ENCODE measurements at places on chromosomes 1 and 21.

- DNase-seq, result no peak
Measured at GRCh38 chr21:36798491-36798890, 99.6 kb downstream of the SIM2 start.

GRCh38 chr1:32928715-32929114 lies 27.5 kb upstream of the TMEM54 start:
- DNase-seq, result no peak

DNA sequence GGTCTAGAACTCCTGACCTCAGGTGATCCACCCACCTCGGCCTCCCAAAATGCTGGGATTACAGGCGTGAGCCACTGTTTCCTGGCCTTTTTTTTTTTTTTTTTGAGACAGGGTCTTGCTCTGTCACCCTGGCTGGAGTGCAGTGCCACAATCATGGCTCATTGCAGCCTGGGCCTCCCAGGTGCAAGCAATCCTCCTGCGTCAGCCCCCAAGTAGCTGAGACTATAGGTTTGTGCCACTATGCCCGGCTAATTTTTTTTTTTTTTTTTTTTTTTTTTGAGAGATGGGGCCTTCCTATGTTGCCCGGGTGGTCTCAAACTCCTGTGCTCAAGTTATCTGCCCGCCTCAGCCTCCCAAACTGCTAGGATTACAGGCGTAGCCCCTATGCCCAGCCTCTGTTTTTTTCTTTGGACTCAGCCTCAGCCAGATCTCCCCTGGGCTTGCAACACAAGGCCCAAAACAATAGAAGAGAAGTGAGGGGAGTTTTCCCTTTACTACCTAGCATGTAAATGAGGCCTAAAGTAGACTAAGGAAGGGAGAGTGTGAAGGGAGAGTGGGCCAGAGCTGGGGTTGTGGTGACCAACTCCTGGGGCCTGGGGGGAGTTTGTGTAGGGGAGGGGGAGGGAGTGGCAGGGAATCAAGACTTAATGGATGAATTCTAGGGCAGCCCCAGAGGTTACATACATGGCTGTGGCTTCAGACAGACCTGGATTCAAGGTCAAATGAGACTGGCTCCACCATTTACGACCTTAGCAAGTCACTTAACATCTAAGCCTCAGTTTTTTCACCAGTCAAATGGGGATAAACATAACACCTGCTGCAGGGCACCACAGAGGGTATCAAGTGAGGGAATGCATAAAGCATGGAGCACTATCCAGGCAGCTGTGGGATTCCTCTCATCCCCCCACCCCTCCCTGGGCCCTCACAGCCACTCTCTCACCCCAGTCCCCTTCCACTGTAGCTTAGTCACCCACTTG lies 1.6 kb upstream of the CD52 start:
- DNase-seq, result no peak

- DNase-seq, result no peak
Measured at GRCh38 chr1:173009597-173009996, 41.1 kb downstream of the TNFSF18 start.

DNA sequence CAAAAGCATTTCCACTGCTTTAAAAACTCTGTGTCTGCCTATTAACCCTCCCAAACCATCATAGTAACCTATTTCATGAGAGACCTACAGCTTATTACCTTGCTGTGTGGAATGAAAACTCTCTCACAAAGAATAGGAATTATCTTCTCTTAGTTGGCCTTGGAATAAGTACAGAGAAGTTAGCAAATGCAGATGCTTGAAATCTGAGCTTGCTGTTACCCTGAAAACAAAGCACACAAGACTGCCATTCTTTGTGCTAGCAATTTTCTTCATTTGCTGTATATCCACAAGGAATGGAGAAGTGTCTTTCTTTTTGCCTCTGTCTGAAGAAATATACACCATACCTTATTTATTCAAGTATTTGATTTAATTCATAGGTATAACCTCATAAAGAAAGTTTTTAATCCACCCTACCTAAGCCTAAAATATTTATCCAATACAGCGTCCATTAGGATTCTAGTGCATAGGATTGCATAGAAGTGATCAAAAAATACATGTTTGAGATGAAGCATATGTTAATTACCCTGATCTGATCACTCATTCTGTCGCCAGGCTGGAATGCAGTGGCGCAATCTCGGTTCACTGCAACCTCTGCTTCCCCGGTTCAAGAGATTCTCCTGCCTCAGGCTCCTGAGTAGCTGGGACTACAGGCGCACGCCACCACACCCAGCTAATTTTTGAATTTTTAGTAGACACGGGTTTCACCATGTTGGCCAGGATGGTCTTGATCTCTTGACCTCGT lies 451.1 kb downstream of the LTN1 start:
- DNase-seq, result no peak

DNA sequence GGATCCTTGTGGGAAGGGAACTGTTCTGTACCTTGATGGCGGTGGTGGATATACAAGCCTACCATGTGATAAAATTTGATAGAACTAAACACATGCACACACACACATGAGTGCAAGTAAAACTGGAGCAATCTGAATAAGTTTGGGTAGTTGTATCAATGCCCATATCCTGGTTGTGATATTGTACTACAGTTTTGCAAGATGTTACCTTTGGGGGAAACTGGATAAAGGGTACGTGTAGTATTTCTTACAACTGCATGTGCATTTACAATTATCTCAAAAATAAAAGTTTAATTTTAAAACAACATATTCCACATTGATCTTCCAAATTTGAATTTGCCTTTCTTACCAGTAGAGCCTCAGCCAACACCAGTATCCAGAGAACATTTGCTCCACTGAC lies 99.6 kb downstream of the DTL start:
- DNase-seq, result no peak

DNA sequence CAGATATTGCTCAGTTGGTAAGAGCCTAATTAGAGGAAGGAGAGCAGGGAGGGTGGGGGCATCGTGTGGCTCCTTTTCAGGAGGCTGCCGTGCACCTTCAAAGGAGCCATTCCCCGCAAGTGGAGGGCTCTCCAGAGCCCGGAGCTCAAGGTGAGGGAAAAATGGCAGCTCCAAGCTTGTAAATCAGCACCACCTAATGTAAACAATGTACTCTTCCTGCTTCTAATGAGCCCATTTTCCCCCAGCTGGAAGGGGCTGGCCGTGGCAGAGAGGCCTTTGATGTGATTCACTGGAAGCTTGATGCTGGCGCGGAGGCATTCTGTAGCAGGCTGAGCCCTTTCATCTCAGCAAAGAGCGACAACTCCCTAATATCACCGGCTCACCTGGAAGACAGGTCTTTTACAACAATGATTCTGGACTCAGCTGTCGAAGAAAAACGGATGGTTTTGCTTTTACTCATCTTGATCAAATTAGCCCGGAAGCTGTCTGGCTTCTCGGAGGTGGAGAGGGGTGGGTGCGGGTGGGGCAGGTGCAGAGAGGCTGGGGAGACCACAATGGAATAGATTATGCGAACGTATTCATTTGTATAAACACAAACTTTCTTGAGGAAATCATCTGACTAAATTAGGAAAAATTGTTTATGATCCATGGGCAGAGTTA lies 112.5 kb downstream of the RRAGC start:
- peak; percentile 75 for DNase-seq

DNA sequence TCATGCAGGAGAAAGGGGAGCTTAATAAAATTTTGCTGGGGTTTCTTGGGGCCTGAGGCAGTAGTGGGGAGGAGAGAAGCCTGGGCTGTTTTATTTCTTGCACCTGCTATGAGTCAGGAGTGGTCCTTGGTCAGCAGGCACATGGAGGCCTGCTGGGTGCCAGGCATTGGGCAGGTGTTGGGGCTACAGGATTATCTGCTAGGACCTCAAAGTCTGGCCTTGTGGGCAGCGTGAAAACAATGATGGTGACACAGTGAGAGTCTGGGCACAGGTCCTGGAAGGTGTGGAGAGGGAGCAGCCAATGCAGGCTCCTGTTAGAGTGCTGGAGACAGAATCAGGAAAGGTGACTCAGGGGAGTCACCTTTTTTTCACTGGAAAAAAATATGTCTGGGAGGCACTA lies 17.2 kb downstream of the ROR1 start:
- no peak for DNase-seq

DNA sequence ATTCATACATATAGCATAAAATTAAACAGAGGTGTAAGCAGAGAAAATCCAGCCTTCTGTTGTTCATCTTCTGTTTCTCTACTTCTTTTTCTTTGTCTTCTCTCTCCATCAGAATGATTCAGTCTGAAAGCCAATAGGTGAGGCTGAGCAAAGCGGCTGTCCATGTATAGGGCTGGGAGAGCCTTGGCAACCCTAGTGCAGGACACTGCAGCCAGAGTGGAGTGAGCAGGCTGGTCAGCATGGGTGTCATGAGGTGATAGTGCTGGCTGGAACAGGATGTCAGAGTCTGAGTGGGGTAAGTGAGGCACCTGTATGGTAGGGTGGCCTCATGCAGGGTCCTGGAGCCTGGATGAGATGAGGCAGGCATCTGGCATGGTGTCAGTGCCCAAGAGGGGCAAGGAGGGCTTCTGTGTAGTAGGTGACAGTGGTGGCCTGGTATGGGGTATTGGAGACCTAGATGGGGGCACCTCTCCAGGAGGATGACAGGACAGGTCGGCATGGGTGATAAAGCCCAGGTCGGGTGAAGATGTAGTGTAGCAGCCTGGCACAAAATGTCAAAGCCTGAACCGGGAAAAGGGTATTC lies 45.5 kb upstream of the GTF2B start:
- no peak for DNase-seq

GRCh38 chr1:163361123-163361934 lies 39.6 kb downstream of the NUF2 start:
- peak; percentile 30 for DNase-seq

DNA sequence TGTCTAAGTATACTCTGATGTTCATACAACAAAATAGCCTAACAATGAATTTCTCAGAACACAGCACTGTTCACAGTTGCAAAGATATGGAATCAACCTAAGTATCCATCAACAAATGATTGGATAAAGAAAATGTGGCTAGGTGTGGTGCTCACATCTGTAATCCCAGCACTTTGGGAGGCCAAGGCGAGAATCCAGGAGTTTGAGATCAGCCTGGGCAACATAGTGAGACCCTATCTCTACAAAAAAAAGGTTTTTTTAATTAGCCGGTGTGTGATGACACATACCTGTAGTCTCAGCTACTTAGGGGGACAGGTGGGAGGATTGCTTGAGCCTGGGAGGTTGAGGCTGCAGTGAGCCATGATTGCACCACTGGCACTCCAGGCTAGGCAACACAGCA lies 10.7 kb downstream of the IFNAR2 start:
- no peak for DNase-seq

DNA sequence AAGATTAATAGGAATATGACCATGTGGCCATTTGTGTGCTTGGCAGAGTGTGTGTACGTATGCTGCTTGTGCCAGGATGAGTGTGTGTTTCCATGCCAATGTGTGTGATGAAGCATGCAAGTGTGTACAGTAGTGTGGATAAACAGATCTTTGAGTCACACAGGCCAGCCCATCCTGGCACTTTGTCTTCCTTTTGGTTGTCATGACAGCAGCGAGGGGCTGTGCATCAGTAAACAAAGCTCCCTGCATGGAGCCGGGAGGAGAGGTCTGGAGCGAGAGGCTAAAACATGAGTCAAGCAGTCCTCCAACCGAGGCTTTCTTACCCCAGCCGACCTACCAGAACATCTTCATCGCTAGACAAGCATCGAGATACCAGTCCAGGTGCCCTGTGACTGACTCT lies 221.2 kb downstream of the CACNA1E start:
- no peak for DNase-seq

DNA sequence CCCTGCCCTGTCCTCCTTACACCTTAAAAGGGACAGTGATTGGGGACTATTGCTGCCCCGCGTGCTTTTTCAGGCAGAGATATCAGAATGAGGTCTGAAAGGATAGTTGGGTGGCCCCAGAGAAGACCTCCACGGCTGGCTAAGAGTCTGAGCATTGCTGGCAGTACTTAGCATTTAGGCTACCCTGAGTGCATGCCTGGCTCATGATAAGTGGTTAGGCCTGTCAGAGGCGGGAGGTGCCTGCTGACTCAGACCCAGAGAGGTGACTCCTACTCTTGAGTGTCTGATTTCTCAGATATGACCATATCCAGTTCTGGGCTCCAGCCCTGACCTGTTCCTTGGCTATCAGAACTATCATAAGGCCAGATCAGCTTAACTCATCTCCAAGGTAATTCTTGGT lies 213.7 kb downstream of the PBX1 start:
- DNase-seq, result peak; percentile 65

GRCh38 chr1:109546311-109547109 lies 1.9 kb upstream of the GNAI3 start:
- DNase-seq, result peak; percentile 95

- DNase-seq, result peak; percentile 94
Measured at GRCh38 chr1:244970744-244971551, 106.6 kb upstream of the HNRNPU start.

DNA sequence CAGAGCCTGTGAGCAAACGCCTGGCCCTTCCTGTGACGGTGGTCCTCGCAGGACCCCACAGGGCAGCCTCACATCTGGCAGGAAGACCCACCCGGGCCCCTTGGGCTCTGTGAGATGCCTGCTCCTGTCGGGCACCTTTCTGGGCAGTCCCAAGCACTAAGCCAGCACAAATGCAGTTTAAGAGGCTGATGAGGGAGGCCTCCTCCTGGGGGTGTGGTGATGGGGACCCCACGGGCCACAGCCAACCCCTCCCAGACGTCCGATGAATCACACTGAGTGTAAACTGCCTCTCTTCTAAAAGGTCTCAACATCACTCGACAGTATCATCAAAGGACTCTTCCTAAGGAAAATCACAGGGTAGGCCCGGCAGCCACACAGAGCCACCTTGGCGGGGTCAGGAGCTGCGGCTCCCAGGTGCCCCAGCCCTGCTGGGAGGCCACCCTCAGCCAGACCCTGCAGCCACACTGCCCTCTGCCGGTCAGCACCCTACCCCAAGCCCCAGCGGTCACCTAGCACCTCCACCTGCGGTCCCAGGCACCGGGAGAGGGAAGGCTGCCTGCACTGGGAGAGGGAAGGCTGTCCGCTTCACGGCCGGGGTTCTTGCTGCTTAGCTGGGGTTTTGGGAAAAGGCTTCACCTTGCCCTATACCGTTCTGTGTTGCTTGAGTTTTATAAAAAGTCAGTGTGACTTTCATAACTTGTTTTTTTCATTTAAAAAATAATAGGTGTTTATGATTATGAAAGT lies 3.9 kb upstream of the PRKCZ start:
- peak; percentile 83 for DNase-seq

DNA sequence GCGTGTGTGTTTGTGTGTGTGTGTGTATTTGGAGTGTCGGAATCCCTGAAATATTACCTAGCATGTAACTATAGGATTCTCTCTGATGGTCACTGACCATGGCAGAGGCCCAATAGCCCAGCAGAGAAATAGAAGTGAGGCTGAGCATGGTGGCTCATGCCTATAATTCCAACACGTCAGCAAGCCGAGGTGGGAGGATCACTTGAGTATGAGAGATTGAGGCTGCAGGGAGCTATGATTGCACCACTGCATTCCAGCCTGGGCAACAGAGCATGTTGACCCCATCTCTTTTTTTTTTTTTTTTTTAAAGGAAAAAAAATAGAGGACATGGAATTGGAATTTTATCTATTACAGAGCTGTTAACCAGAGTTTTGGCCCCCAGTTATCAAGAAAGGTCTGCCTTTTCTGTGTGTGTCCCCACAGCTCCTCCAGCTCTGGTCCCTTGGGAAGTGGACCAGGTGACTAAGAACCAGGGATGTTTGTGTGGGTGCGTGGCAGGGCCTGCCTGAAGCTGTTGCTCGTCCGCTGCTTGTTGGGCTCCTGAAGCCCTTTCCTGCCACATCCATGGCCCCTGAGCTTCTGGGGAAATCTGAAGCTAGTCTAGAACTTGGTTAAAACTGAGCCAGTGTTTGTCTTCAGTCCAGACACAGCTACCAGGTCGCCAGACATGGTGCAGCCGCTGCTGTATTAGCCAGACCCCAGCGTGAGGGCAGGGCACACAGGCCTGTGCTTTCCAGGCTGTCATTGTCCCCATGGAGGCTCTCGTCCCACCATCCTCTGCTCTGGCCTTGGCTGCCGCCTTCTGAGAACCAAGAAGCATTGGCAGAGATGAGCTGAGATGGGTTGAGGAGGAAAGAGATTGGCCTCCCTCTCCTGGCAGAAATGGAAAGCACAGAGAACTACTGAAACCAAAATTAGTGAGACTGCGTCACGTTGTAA lies 25.5 kb downstream of the CAPN9 start:
- DNase-seq, result peak; percentile 81
